ENCODE measurements at places on chromosomes 13 and 19.

DNA sequence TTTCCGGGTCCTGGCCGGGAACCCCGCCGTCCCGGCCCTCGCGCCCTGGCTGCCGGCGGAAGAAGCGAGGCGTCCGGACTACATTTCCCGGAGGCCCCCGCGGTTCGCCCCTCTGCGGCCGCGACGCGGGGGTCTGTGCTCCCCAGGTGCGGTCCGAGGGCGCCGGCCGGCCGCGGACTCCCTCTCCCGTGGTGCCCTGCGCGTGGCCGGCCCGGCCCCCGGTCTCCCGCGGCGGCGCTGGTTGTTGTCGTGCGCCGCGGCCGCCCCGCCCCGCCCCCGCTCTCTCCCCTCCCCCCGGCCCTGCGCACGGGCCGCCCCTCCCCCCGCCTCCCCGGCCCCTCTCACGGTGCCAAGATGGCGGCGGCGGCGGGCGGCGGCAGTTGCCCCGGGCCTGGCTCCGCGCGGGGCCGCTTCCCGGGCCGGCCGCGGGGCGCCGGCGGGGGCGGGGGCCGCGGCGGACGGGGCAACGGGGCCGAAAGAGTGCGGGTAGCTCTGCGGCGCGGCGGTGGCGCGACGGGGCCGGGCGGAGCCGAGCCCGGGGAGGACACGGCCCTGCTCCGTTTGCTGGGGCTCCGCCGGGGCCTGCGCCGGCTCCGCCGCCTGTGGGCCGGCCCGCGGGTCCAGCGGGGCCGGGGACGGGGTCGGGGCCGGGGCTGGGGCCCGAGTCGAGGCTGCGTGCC is at the start of gene KMT2B:
Gene KMT2B (plus strand): TSS at position 339 of the 680 bp plus-strand sequence. CDS start 16 bp downstream, at position 355.
- DNase-seq: peak; percentile 99

- no peak for DNase-seq
Measured at GRCh38 chr13:52447815-52448552, 2.5 kb downstream of the VPS36 start.

DNA sequence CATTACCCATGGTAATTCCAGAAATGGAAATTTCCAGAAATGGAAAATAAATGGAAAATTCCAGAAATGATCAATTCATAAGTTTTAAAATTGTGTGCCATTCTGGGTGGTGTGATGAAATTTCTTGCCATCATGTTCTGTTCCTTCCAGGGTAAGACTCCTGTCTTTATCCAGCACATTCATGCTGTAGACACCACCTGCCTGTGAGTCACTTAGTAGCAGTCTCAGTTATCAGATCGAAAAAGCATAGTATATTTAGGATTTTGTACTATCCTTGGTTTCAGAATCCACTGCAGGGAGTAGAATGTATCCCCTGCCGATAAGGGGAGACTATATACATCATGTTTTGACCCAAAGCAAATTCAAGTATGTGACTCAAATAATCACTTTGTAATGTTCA is 26.7 kb upstream of the CSNK1A1L start:
- no peak for DNase-seq

DNA sequence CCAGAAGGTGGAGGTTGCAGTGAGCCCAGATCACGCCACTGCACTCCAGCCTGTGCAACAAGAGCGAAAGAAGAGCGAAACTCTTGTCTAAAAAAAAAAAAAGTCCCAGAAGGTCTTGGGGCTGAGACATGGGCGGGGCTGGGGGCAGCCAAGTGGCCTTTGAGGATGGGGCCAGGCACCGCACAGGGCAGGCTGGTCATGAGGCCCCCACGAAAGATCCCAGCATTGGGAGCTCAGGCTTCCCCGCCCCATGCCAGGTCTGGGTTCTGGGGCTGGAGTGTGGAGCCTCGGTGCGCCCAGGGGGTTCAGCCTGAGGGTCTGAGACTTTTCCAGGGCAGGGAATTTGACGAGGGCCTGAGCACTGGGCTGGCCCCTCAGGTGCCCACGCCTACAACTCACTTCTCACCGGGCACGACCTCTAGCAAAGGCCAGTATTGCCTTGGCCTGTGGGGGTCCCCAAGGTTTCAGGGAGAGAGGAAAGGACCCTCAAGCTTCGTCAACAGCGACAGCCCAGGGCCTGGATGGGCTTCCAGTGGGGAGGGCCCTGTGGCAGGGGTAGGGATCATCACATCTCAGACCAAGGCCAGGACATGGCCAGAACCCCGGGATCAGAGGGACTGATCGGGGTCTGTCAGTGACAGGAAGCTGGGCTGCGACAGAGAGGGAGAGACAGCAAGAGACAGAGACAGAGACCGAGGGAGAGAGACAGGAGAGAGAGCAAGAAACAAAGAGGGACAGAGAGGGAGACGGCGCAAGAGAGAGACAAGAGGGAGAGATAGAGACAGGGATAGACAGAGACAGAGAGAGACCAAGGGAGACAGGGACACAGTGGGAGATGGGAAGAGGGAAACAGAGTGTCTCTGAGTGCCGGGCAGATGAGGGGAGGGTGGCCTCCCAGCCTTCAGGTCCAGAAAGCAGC is 7.5 kb upstream of the MEX3D start:
- no peak for DNase-seq

- no peak for DNase-seq
Measured at GRCh38 chr13:49403996-49404702, 39.7 kb downstream of the CAB39L start.

GRCh38 chr19:39372047-39372802 is 18.7 kb downstream of the PAF1 start:
- DNase-seq: no peak

GRCh38 chr19:55432241-55432959 is 10.7 kb downstream of the SHISA7 start:
- DNase-seq: no peak

GRCh38 chr13:73954808-73955207 is 179.4 kb downstream of the KLF12 start:
- no peak for DNase-seq

GRCh38 chr13:31793246-31793645 is 53.9 kb downstream of the RXFP2 start:
- no peak for DNase-seq

- peak; percentile 79 for DNase-seq
Measured at GRCh38 chr13:110138010-110138699, 168.8 kb downstream of the COL4A1 start.

GRCh38 chr19:49710372-49710951 is 19.5 kb downstream of the CPT1C start:
- no peak for DNase-seq

- DNase-seq: no peak
Measured at GRCh38 chr13:38662362-38662761, 24.5 kb upstream of the FREM2 start.

GRCh38 chr19:13169769-13170168 is 19.6 kb downstream of the IER2 start:
- no peak for DNase-seq

- DNase-seq: no peak
Measured at GRCh38 chr13:80001510-80001842, 339.4 kb downstream of the SPRY2 start.

- DNase-seq: no peak
Measured at GRCh38 chr19:5586300-5587070, 18.7 kb upstream of the TINCR start.

- DNase-seq: no peak
Measured at GRCh38 chr19:45477713-45478453, 10.1 kb downstream of the FOSB start.

- no peak for DNase-seq
Measured at GRCh38 chr13:32115066-32115465, 83.5 kb downstream of the FRY start.

- no peak for DNase-seq
Measured at GRCh38 chr19:49601482-49602038, 10.6 kb downstream of the PRR12 start.

DNA sequence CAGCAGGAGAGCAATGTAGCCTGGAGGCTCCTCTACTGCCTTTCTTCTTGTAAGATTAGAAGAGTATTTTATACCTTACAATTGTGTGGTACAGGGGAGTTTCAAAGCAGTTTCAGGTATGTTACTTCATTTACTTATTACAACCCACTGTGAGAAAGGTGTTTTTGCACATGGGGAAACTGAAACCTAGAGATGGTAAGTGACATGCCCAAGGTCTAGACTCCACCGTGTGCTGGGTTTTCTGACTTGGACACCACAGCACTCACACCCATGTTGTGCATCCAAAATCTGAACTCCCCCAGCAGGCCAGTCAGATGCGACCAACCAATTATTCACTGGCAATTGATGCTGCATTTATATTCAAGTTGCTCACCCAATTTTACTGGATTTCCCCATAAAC is 22.8 kb downstream of the ERICH6B start:
- DNase-seq: no peak

DNA sequence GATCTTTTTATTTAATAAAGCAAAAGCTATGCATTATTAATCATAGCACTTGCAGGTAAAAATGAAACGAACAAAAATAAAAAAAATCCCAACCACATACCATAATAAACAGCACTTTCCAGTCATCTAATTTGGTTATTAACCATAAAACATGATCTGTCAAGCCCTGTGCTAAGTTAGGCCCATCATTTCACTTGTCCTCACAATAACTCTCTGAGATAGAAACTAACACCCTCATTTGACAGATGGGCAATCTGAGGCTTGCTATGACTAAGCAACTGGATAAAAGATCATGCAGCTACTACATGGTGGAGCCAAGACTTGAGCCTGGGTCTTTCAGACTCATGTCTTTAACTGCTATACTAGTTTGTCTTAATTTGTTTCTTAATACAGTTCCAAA is 21.8 kb downstream of the PROSER1 start:
- no peak for DNase-seq

Data from SK-N-SH (cell line).